ENCODE measurements at places on chromosomes 4 and X.

- no peak for DNase-seq
Observed at GRCh38 chr4:146972036-146972435, 26.4 kb upstream of the TTC29 start.

DNA sequence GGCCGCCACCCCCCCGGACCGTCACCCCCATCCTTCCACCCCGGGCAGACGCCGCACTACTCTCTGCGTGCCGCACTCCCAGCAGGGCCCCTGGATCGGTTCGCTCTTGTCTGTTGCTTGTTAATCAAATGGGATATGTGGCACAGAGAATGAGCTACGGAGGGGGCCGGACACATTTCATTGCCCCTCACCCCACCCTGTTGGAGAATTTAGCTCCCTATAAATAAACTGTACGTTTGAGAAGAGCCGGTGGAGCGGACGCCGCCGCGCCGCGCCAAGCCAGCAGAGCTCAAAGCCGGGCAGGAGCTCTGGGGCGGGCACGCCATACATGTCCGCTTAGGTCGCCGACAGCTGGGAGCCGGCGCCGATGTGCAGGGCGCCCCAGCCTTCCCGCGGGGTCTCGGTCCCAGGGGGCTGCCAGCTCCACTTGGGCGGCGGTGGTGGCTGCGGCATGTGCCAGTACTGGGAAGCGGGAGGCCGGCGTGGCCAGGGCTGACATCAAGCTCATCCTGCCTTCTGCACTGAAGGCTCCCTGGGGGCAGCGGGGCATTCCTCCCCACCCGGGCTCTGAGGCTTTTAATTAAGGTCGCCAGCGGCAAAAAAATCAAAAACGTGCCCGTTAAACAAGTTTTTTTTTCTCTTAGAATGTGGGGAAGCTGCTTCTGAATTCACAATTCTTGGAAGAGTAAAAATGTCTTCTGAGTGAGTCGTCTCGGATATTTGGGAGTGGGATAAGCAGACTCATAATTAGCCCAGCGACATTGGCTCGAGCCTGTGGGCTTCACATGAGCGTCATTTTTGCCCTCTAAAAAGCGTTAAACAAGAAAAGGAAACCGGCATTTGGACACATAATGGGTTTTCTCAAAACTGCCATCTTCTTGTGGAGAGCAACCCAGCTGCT, 1.1 kb upstream of the PCDH19 start:
- no peak for DNase-seq

DNA sequence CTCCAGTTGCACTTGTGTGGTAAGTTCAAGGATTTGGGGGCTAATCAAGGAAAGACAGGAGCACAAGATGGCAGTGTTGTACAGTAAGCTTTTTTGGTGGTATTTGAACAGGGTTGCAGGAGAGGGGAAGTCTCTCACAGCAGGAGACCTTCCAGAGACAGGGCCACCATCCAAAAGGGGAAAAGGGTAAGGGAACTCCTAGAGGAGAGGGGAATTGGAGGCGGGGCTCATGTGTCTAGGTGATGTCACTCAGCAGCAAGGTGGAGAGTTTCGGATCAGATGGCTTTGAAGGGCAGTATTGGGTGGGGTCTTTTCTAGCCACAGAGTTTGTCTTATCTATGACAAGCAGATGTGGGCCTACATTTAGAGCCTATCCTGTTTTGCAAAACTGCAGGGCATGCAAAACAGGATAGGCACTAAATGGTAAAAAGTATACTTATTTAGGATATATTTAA, 13.4 kb upstream of the RNF175 start:
- DNase-seq: no peak

DNA sequence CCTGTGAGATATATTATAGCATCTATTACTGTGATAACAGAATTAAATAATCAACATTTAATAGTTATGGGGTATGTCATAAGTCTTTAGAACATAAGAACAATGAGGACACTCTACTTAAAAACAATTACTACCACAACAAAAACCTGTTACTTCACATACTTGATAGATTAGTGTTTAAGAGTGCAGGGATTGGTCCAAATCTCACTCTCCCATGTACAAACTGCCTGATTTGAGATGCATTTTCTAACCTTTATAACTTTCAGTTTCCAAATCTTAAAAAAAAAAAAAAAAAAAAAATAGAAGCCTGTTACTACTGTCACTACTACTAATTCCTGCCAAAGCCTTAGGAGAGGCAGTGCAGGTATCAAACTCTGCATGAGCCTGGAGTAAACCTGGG, 5.6 kb downstream of the PCDH18 start:
- no peak for DNase-seq

DNA sequence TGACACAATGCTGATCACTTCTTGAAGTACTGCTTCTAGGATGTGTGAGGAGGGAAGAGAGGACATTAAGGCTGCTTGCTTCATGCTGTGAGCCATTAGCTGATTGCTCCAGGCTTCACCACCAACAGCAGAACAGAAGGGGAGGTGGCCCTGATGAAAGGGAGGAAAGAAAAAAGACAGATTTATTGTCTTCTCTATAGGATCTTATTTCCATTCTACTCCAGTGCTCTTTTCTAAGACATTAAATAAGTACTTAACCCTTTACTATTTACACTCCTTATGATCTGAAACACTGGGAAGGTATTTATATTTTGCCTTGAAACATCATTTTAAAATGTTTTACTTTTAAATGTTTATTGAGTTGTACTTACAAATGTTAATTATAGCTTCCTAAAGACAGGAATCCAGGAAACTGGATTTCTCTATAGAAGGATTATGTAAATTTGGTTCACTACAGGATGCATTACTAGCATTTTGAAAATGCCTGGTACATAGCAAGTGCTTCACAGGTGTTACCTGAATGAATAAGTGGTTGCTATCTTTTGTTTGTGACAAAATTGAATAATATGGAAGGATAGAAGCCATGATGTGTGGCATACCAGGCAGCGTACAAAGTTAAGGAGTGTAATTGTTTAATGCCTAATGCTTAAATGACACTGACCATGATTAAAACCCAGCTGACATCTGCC, 680.9 kb upstream of the ATOH1 start:
- no peak for DNase-seq

DNA sequence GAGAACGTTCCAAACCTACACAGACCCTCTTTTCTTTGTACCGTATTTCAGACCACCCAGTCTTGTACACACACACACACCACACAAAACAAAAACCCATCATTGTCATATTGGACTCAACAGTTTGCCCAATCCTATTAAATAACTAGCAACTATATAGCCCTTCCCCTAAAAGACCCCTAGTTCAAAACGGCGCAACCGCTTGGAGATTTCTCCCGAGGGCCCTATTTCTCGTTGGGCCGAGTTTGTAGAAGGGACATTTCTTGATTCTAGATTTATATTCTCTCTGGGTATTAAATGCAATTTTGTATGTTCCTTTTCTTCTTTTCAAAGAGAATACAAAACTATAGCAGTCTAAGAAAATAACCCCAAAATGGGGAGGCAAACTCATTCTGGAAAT, 547 bp upstream of the PDGFRA start:
- DNase-seq: no peak

All from CD4-positive, alpha-beta T cell treated with Interferon gamma for 1 hour (primary cell).